ENCODE measurements at places on chromosomes 13 and 19.

DNA sequence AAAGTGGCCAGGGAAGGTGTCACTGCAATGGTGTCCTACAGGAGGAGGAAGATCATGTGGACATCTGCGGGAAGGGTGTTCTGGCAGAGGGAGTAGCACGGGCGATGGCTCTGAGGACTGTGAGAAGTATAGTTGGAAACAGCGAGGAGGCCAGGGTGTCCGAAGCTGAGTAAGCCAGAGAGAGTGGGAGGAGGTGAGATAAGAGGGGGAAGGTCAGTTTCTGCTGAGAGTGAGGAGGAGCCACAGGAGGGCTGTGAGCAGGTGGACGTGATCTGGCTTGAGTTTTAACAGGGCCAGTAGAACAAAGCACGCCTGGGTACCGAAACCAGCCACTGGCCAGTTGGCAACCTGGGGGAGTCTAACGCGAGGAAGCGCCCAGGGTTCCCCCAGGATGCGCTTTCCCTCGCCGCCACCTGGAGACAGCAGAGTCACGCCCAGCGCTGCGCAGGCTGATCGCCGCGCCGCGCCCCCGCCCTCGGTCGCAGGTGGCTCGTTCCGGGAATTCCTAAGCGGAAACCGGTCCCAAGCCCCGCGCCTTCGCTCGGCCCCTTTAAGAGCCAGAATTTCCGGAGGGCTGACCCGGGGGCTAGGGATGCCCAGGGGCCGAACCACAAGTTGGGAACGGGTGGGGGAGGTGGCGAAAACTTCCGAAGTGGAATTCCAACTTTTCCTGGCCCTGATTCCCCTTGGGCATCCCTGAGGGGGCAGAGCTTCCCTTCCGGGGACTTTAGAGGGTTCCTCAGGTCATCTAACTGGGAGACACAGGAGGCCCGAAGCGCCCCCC is 1.1 kb upstream of the LSR start:
- DNase-seq = peak; percentile 99

DNA sequence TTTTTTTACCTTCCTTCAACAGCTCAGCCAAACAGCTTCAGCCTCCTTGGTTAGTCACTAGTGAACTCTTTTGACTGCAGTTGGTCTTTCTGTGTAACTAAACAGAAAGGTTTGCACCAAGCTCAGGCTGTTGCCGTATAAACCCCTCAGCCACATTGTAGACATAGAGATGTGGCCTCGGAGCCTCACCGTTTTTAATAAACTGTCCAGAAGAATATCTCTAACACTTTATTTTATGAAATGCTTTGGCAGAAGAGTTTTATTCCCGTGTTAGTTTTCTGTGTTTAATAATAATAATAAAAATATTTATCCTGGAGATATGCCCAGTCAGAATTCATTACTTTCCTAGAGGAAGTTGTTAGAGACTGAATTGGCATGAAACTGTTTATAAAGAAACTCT is 171.7 kb upstream of the MAB21L1 start:
- DNase-seq = no peak

GRCh38 chr13:26041444-26041843 is 10.4 kb downstream of the SHISA2 start:
- DNase-seq = no peak

DNA sequence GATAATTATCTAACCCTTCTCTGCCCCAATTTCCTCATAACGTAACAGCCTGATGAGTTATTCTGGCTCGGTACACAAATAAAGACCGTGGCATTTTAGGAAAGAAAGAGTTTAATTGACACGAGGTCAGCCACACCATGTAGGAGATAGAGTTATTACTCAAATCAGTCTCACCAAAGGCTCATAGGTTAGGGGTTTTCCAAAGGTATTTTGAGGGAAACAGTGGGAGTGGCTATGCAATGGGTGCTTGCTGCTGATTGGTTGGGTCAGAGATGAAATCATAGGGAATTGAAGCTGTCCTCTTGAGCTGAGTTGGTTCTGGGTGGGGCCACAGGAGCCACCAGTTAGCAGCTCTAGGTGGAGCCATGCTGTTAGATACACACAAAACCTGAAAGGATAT is 137.5 kb downstream of the FREM2 start:
- peak; percentile 7 for DNase-seq

DNA sequence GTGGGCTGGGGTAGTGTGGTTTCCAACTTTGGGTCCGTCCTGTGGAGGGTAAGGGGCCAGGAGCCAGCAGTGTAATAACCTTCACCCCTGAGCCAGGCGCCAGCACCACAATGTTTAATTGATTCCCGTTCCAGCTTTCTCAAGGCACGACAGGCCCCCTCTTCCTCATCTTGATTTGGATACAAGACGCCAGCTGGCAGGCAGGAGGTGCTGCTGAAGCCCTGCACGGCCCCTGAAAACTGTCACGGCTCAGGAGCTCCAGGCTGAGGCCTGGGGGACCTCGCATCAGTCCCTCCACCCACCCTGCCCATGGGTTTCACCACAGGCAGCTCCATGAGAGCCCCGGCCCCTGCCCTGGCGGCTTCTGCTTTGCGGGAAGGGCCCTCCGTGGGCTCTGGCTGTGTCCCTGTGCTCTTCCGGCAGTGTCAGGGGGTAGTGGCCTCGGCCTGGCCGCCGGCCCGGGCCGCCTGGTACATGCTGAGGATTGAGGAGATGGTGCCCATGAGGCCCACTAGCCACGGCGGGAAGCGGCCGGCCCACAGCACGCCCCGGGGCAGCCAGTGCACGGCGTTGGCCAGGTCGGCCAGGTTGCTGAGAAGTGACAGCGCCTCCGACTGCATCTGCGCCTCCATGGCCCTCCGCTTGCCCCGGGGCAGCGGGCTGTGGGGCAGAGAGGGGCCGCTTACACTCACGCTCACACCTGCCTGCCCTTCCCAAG is 11.9 kb downstream of the PEX11G start:
- DNase-seq = no peak

Measured in DMS53 (cell line).